ENCODE measurements at places on chromosomes 3 and 15.
A peak's percentile ranks its signal among the peaks of the same experiment; 100 is the strongest.

DNA sequence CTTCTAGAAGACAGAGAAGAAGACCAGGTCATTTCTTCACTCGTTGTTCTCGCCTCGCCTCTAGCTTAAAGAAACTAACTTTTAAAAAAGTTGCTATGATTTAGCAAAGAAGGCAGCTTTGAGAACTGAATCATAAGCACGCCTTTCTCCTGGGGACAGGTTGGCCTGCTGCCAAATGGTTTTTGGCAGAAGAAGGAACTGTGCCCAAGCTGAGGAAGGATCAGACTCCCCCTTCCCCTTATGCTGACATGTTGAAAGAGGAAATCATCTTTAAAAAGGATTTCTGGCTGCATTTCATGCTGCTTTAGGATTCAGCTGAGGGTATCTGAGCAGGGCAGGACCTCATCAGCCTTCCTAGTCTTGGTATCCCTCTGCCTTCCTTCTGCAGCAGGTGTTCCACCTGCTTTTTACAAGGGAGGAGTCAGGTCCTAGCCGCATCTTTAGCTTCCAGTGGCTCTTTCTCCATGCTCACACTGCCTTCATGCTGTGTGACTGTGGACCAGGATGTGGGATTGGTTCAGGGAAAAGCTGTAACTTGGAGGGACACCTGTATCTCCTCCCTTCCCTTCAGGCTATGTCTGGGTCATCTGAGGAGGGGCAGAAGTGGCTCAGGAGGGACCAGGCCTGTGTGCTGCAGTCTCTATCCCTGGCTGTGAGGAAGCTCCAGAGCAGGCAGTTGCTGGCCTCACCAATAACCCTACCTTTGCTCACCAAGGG is 34.1 kb upstream of the HACD2 start:
- DNase-seq = peak; percentile 88

- DNase-seq = no peak
Measured at GRCh38 chr3:59251869-59252268, 202.0 kb upstream of the CFAP20DC start.

DNA sequence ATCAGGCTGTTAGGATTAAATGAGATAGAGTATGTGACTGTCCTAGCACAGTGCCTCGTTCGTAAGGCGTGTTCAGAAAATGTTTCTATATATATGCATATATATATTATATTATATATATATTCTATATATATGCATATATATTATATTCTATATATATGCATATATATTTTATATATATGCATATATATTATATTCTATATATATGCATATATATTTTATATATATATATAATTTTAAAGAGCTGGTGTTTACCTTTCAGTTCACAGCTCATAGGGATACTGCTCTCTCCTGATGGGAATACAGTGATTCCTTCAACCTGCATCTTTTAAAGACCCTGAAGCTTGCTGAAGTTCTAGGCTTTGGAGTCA is 702 bp downstream of the NDUFB4 start:
- no peak for DNase-seq

- peak; percentile 82 for DNase-seq
Measured at GRCh38 chr3:42780892-42781700, 8.0 kb upstream of the CCDC13 start.

DNA sequence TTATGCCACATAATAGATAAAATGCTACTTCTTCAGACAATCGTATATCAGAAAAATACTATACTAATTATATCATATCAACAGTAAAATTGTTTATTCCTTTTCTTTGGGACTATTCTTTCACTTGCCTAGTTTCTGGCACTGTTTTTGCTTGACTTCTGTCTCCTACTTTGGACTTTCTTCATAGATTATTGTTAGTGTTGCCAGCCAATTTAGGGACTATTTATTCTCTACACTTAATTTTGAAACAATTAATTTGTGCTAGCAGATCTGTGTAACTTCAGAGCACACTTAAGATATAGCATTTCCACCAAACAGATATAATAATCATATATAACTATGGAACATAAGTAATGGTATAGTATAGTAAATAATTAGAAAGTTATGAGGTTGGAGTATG is 305.6 kb downstream of the CADM2 start:
- DNase-seq = no peak

DNA sequence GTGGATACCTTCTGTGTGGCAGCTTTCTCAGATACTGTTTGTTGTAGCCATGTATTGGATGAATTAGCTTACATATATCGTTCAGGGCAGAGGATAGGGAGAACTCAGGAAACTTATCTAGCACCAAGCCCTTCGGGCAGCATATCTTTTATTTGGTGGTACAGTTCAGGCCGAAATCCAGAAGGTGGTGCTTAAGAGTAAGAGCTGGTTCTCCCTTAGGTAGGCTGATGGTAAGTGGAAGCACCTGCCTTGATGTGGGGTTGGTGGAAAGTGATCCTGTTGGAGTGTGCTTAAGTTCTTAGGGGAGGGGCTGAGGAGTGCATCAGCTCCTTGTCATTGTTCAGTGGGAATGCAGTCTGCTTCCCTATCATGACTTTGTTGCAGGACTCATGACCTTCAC is 187.5 kb downstream of the DOCK3 start:
- DNase-seq = no peak

- peak; percentile 47 for DNase-seq
Measured at GRCh38 chr15:34436126-34436955, 1.3 kb downstream of the GOLGA8A start.

- no peak for DNase-seq
Measured at GRCh38 chr15:69232765-69233164, 65.9 kb upstream of the PAQR5 start.

- no peak for DNase-seq
Measured at GRCh38 chr3:134079111-134079547, 49.4 kb upstream of the SLCO2A1 start.

- DNase-seq = no peak
Measured at GRCh38 chr3:42019144-42019952, 57.4 kb upstream of the ULK4 start.
